NCI-H1694 (cell line): ENCODE measurements at places on chromosomes 3 and 15.
A peak's percentile ranks its signal among the peaks of the same experiment; 100 is the strongest.

GRCh38 chr15:101256757-101257156 is 4.9 kb upstream of the CHSY1 start:
- no peak for DNase-seq

GRCh38 chr3:78729946-78730345 is 1037.9 kb downstream of the ROBO1 start:
- DNase-seq = no peak

DNA sequence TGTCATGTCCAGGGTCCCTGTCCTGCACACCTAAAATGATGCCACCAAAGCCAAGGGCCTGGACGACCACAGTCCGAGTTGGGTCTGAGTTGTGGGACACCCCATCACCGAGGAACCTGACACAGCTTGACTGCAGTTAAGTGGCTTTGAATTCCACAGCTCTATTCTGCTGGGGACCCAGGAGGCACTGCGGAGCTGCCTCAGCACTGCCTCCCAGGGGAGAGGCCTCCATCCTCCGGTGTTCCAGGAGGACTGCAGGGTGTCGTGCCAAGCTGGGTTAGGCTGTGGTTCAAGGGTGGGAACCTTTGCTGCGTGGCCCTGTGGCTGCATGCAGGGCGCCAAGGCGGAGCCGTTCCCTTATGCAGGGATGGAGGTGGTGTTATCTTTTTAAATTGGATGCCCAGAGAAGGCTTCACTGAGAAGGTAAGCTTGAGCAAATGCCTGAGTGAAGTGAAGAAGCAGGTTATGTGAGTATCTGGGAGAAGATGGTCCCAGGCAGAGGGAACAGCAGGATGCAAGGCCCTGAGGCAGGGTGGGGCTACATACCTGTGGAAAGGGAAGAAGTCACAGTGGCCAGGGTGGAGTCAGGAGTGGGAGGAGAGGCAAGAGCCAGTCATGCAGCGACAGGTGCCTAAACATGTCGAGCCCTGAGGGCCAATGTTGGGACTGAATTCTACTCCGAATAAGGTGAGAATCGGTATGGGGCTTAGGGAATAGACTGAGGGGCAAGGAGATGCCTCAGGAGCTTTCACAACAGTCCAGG is 144.8 kb downstream of the TPRA1 start:
- DNase-seq = no peak

DNA sequence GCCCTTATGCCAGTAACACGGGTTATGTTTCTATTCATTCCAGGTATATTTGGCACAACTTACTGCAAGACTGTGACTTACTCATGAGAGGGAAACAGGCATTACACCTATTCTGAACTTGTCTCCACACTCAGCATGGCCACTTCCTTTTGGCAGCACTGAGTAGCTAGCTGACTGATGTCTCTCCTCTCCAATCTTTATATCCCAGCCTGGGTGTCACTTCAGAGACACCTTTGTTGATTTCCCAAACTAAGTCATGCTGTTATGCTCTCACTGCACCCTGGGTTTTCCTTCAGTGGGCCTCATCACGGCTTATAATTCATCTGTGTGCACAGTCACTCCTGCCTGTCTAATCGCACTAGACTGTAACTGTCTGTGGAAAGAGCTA is 114.8 kb downstream of the MYLK start:
- no peak for DNase-seq

DNA sequence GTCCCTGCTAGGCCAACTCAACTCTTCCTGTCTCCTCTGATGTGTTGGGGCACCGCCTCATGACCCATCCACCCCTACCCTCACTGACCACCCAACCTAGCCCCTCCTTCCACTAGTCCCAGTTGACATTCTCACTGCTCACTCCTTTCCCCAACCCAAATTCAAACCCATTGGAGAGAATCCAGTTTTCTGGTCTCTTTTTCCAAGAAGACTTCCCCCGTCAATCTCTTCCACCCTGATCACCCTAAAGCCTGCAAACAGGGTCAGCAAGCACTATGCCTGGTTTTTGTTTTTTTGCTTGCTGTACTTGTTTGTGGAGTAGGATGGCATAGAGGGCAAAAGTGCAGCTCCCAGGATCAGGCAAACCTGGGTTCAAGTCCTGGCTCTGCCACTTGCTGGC is 176.6 kb upstream of the PPP2R3A start:
- DNase-seq = no peak

DNA sequence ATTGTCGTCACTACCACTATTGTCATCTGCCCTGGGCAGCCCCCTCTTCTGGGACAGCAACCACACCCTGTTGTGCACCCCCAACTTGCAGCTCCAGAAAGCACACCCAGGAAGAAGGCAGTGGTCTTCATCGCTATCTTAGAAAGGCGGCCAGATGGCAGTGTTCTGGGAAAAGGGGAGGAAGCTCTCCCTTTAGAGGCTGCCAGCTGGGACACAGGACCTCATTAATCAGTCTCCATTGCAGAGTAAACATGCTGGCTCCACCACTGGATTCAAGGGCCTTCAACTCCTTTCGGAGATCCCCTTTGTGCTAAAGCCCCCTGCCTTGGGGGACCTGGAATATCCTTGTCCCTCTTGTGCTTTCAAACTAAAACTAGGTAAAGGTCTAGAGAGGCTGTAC is 199.3 kb upstream of the LINGO1 start:
- peak; percentile 78 for DNase-seq

DNA sequence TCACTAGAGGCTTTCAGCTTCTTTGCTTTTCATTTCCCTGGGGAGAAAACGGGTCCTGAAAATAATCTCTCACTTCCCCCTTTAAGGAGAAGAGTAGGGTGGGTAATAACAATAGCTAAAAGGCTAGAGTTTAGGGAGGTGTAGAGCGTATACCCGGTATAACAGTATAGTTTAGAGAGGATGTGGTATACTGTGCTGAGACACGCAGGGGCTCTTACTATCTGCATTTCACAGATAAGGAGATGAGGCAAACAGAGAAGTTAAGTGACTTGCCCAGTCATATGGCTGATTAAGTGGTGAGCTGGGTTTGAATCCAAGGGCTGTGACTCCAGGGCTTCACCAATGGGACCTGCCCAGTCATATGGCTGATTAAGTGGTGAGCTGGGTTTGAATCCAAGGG is 15.0 kb upstream of the KCNMB3 start:
- DNase-seq = no peak
